ENCODE measurements at places on chromosomes 1 and 21.

DNA sequence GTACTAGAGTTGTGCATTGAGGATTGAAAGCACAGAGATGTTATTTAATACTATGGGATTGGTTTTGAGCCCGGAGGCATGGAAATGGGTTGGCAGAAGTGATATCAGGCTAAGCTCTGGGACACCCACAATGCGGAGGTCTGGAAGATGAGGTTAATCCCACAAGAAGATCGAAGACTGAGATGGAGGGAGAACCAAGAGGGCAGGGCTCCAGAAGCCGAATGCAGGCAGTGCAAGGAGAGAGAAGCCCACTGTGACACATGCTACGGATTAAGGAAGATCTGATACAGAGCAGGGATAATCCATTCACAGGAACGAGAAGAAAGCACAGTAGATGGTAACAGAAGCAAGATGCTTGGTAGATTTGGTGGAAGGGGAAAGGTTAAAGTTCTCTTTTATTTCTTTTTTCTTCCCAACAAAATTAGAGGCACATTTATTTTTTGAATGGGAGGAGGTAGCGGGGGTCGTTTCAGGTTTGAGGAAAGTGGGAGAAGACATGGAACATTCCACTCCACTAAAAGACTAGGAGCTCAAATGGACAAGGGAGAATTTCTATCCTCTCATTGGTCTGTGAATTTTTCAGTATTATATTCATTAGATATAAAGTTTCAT lies 113.2 kb downstream of the NCAM2 start:
- DNase-seq: no peak

- no peak for DNase-seq
Observed at GRCh38 chr1:210940081-210940617, 193.8 kb downstream of the KCNH1 start.

DNA sequence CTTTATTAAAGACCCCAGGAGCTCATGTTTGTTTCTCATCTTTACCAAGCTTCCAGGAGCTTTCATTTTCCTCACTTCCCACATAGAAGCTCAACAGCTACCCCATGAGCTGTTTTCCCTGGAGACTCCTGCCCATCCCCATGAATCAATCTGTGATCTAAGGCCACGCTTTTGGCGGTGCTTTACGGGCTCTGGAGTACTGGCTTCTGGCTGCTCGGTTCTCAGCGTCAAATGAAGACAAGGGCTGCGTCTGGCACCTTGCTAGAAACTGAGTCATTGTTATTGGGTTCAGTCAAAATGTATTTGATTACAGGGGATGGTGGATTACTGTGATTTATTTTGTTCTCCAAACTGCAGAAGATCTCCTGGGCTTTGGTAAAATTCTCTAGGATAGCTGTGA lies 39.9 kb downstream of the ACP6 start:
- DNase-seq: no peak

DNA sequence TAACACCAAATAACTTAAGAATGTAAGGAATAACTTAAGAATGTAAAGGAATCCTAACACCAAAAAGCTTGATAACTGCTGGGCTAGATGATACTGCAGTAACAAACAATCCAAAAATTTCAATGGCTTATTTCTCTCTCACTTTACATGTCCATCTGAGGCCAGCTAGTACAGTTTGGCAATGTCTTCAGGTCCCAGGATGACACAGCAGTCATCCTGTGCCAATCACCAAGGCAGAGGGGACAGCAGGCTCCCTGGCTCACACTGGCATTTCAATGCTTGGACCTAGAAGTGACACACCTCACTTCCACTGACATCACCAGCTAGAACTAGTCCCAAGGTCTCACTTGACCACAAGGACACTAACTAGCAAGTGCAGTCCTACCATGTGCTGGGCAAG lies 15.3 kb downstream of the DNAJC11 start:
- DNase-seq: no peak

DNA sequence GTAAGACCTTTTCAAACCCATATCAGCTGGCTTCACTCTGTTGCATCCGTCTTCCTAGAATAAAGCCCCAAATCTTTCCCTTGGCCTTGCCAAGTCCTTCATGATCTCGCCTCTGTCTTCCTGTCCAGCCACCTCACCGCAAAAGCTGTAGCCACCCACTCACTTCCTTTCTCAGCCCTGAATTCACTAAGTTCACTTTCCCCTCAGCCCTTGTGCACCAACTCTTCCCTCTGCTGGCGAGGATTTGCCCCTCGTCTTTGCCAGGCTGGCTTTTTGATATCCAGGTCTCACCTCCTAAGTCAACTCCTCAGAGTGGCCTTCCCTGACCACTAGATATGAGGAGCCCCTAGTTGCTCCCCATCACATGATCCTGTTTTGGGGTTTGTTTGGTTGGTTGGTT lies 3.9 kb upstream of the COL16A1 start:
- DNase-seq: no peak

GRCh38 chr1:229001467-229002011 lies 266.3 kb downstream of the RHOU start:
- no peak for DNase-seq

- DNase-seq: no peak
Observed at GRCh38 chr1:53303726-53304515, 23.9 kb downstream of the LRP8 start.

DNA sequence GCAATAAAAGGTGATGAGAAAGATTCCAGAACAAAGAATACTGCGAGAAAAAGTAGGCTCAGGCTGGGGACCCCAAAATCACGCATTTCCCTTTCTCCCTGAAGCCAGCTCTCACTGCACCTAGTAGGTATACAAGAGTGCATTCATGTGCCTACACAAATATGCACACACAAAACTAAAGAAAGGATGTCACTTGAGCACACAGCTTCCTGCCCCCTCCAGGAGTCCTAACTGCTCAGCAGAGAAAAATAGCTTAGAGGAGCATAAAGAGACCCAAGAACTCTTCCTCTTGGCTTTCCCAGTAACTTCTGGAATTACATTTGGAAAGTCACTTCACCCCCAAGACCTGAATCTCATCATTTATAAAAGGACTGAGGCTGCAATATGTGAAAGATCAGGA lies 38.0 kb downstream of the JAK1 start:
- no peak for DNase-seq

DNA sequence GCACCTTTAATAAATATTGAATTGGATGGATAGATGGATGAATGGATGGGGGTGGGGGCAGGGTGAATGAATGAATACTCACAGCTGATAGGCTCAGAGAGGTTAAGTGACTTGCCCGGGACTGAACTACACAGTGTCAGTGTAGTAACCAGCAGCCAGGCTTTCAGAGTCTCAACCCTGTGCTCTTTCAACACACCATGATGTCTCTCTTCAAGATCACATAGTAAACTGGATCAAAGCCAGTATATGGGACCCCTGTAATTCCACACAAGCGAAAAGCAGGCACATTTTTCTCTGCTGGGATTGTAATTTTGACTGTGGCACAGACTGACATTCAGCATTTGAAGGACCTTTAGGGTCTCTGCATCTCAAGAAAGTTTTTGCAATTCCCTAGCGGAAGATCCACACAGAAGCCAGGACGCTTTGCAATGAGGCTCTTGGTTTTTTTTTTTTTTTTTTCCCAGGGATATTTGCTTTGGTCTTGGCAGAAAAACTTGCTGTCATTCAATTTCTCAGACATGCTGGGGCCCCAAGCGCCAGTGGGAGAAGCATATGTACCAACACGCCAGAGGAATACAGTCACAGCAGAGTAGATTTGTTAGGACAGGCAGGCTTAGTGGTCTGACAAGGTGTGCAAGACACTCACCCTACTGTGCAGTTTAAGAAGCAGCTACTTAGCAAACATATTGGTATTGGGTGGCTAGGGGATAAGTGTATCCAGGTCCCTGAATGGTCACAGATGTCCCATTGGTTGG lies 213.1 kb upstream of the CAMK1G start:
- no peak for DNase-seq

- DNase-seq: no peak
Observed at GRCh38 chr1:152836870-152837269, 5.8 kb upstream of the LCE6A start.

- DNase-seq: no peak
Observed at GRCh38 chr1:152451254-152451653, 37.2 kb upstream of the CRNN start.

- DNase-seq: no peak
Observed at GRCh38 chr1:45607404-45608074, 16.3 kb downstream of the CCDC17 start.

DNA sequence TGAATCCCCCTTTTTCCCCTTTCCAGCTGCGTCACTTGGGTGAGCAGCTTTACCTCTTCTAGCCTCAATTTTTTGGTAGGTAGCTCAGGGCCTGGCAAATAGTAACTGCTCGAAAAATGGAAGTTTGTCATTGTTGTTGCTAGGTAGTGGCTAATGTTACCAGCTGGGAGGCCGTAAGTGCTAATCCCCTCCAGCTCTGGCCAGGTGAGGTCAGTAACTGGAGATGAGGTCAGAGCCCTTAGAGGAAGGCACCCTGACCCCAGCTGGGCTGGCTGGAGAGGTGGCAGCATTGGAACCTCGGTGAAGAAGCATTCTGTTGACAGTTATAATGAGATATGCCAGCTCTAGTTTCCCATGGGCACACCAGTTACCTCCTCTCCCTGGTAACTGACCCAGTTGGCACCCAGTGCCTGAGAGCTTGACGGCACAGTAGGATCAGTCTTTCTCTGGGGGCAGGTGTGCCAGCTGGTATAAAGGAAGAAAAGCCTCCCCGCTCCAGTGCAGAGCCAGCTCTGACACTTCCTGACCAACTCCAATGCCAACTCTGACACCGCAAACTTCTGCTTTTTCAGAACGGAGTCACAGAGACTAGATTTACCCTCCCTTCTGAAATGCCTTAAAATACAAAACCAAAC lies 35.0 kb upstream of the SLC2A1 start:
- DNase-seq: no peak

GRCh38 chr1:10796029-10796944 lies at the start of gene CASZ1:
Gene CASZ1, minus strand, starts transcription at chr1:10796646. Its CDS starts 102,757 bp downstream, at chr1:10693889.
- peak; percentile 85 for DNase-seq

DNA sequence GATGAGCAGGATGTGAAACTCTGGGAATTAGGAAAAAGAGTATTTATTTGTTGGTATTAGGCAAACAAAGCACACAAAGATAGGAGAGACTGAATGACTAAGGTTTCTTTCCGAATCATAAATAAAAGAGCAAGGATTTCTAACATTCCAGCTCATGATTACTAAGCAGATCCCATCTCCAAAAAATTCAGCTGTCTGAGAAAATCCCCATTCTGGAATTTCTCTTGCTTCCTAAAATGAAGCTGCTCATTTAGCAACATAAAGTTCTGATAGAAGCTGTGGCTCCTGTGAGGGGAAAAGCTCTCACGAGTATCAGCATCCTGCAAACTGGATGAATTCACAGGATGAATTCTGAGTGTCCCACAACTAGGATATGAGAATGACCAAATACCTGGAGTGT lies 6.7 kb upstream of the SH2D5 start:
- no peak for DNase-seq

DNA sequence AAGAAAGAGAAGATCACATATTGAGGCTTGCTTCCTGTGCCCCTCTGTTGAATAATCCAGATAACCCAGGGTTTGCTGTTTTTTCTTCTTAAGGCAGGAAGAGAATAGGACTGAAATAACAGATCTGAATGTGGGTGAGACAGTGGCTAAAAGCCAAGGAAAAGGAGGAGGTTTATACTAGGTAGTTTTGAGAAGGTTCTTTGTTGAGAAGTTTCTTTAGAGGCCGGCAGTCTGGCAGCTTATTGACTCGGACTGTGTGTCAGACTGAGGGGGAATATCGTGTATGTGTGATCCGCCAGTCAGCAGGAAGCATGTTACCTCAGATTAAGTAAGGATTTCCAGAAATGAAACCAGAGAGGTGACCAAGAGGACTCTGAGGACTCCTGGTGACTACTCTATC lies 119.8 kb downstream of the PLA2G4A start:
- DNase-seq: no peak

DNA sequence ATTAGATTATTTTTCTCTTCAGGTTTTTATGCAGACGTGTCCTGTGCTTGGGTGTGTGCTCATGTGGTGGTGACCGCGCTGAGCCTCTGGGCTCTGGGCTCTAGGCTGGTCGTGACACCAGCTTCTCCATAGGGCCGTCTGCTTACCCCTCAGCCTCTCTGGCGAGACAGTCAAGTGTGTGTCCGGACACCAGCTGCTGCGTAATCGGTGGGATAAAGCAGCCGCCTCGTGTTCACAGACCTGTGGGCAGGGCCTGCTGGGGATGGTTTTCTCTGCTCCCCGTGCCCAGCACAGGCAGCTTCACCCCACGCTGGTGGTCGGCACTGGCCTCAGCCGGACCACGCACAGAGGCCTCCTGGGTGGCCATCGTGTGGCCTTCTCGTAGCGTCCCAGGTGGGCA lies 33.6 kb upstream of the DIP2A start:
- no peak for DNase-seq

DNA sequence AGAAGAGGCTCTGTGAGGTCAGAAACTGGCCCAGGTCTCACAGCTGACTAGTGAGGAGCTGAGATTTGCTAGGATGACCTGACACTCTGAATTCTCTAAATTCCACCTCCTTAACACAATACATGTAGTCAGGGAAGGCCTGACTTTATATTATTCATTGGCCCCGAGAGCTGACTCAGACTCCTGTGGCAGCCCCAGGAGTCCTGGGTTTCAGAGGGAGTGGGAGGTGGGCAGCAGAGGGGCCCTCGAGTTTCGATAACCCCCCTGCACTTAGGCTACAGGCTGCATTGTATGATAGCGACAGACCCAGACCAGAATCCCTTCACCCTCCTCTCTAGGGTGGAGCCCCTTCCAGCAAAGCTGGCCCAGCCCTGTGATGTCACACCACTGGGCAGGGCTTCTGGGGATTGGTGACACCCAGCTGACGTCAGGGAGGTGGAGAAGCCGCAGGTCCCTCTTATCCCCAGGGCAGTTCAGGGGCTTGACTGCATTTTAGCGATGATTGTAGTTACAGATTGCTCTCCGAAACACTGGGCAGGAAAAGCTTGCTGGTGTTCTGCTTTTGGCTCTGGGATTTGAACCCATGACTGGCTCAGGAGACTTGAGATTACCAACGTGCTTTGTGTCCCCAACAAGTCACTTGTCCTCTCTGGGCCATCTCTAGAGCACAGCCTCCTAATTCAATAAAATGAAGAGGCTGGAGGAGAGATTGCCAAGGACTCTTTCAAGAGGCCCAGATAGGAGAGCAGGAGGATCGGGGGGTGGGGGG lies 17.0 kb upstream of the GPR37L1 start:
- peak; percentile 43 for DNase-seq

- DNase-seq: no peak
Observed at GRCh38 chr1:40715491-40716059, 24.1 kb downstream of the NFYC start.

GRCh38 chr1:37922767-37923550 lies 23.9 kb downstream of the INPP5B start:
- no peak for DNase-seq

- no peak for DNase-seq
Observed at GRCh38 chr1:41536361-41536802, 51.9 kb upstream of the EDN2 start.

DNA sequence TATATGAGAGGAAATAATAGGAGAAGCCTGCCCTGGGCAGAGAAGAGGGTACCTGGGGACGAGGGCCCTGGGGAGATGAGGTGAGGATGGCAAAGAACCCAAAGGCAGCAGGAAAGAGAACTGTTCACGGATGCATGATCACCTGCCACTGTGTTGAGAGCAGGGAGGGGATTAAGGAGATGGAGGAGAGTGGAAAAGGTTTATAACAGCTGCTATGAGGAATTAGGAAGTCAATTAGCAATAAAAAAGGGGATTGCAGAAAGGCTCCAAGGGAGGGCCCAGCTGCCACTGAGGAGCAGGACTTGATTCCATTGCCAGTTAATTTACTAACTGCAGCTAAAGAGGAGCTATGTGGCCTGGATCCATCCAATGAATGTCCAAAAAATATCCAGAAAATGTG lies 61.1 kb downstream of the GFI1 start:
- DNase-seq: peak; percentile 14

- no peak for DNase-seq
Observed at GRCh38 chr1:189524501-189524900, 953.2 kb downstream of the BRINP3 start.

Data from HAP-1 (cell line).